ENCODE measurements at places on chromosomes 1 and 21.

GRCh38 chr1:77929806-77930205, 41.4 kb downstream of the NEXN start:
- DNase-seq = no peak

DNA sequence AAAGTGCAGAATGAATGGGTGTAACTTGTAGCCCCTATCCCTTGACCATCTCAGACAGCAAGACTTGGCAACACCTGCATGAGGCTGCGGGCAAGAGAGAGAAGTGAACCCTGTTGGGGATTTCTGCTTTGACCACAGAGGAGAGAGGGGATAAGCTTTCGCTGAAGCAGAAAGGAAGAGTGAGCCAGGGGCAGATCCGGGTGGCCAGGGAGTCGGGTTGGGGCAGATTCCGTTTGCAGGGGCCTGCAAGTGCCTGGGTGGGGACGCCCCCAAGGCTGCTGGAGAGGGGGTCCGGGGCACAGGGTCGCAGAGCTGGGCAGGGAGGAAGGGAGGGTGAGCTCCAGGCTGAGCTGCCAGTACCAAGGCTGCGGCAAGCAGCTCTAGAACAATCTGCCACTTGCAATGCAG, 25.3 kb upstream of the PIK3CD start:
- DNase-seq = peak; percentile 38

DNA sequence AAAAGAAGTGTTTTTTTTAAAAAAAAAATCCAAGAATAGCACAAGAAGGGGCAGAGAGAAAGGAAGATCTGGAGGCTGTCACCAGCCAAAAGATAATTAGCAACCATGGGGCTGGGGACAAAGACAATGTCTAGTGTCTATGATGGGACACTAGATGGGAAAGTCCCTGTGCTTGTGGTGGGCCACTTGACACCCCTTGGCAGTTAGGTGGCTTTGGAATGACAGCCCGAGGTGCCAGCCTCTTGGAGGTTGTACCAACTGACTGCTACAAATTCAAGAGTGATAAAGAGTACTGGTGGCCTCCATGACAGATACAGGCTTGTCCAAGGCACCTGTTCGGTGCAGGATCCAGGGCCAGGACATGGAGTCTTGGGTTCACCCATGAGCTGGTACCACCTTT, 21.6 kb downstream of the ATP2B4 start:
- DNase-seq = no peak

GRCh38 chr1:30814292-30814691, 56.7 kb upstream of the LAPTM5 start:
- no peak for DNase-seq

GRCh38 chr21:38503583-38503982, 5.3 kb upstream of the ERG start:
- no peak for DNase-seq

Measured in activated CD4-positive, CD25-positive, alpha-beta regulatory T cell treated with anti-CD3 and anti-CD28 coated beads, Interleukin-2, amount 50 U/mL, for 72 hours (primary cell).